ENCODE measurements at places on chromosomes 5 and 9. TPM values are rescaled to one million over a fixed set of nuclear protein-coding genes. Genes with fewer than 3 reads are reported as not detected.
A peak's percentile ranks its signal among the peaks of the same experiment; 100 is the strongest.

GRCh38 chr9:89497978-89498851, at the start of gene SEMA4D:
SEMA4D (minus strand) TSS chr9:89498113; CDS start chr9:89405456, 92,657 bp downstream.
- peak; percentile 70 for DNase-seq

DNA sequence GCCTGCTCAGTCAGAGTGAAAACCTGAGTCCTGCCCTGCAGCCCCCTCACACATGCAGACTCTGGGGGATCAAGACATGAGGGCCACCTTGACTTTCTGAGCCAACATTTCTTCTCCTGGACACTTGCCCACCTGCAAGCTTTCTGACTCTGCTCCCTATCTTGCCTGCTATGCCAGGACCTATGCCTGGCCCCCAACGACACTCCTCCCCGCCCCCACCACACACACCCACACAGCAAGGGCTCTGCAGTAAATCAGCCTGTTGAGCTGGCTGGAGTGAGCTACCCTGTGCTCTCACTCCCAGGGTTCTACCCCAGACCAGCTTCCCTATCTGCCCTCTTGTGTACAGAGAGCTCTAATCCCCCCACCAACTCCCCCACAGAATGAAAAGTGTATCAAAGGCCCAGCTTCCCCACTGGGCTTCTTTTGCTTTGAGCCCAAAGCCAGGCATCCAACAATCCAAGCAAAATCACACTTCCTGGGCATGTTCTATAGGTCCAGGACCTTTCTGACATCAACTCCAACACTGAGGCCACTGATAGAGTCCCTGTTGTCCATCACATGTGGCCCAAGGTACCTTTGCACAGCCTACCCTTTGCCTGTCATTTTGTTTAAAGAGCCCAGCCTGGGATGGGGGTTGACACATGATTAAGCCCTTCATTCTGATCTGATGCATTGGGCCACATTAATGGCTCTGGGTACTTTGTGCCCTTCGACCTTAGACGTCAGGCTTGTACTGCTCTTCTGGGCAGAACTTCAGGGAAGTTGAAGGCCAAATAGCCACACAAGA, 7.2 kb downstream of the PDLIM4 start:
- no peak for DNase-seq

GRCh38 chr9:105331160-105331559, 86.7 kb downstream of the SLC44A1 start:
- DNase-seq, result no peak

- no peak for DNase-seq
Measured at GRCh38 chr5:73686912-73687311, 60.9 kb downstream of the ARHGEF28 start.

DNA sequence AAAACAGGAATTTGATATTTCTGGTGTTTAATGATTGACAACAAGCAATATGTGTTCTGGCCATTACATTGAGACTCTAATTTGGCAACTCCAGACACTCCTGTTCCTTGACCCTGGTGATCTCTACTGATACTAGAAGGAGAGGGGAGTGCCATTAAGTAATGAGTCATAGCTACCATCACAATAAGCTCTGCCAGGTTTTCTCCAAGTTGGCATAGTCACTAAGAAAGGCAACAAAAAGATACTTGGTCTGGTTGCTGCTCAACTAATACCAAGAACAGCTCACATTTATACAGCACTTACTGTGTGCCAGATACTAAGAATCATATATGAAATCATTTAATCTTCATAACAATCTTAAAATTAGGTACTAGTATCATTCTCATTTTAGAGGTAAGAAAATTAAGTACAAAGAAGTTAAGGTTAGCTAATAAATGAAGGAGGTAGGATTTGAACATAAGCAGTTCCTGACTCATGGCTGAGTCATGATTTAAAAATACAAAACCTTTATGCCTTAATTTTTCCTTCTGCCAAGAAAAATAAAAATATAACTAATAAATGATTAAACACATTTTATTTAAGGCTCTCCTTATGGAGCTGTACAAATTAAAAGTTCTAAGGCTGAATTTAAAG, 19.9 kb upstream of the PRXL2C start:
- peak; percentile 33 for DNase-seq

DNA sequence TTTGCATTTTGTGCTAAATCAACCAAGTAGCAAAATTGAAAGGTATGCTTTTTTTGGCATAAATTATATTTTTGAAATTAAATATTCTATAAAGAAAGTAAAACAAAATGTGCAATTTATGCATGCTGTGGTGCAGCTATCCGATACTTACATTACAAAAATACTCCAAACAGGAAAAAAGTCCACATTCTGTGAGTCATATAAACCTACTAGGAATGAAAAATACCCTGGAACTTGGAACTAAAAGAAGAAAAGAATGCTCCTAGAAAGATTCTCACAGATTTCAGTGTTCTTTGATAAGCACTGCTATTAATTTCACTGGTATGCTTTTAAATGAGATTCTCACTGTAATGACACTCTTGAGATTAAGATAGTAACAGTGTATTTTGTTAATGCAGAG, 92.6 kb downstream of the OSMR start:
- no peak for DNase-seq

DNA sequence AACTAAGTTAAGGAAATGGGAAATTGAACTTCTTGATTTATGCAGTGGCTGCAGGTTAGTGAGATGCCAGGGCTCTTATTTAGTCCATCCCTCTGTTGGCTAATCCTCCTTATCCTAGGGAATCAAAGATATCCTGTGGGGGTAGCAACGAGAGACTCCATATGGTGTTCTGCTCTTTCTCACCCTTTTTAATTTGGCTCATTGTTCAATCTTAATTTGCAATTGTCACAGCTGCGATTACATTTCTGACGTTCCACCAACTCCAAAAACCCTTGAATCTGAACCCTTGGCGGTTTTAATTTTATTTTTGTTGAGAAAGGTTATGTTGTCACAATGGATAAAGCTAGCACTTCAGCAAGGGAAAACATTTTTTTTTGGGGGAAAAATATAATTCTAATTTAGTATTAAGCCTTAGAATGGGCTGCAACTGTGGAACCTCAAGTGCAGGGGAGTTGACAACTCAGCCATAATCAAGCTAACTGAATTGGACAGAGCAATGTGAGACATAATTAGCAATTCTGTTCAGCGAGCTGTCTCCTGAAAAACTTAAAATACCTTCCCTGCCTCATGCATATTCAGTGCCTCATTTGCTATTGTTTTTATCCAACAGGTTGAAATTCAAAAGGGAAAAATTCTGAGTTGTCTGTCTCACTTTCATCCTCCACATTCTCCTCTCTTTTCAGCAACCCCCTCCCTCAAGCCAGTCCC, 91.3 kb downstream of the MAT2B start:
- DNase-seq, result no peak

- DNase-seq, result no peak
Measured at GRCh38 chr5:143767162-143767561, 44.8 kb upstream of the HMHB1 start.

- peak; percentile 18 for DNase-seq
Measured at GRCh38 chr5:84255315-84255714, 129.4 kb downstream of the EDIL3 start.

GRCh38 chr5:81533629-81534405, 139.9 kb upstream of the ACOT12 start:
- DNase-seq, result no peak

- no peak for DNase-seq
Measured at GRCh38 chr5:128085413-128085812, 1.8 kb downstream of the SLC12A2 start.

DNA sequence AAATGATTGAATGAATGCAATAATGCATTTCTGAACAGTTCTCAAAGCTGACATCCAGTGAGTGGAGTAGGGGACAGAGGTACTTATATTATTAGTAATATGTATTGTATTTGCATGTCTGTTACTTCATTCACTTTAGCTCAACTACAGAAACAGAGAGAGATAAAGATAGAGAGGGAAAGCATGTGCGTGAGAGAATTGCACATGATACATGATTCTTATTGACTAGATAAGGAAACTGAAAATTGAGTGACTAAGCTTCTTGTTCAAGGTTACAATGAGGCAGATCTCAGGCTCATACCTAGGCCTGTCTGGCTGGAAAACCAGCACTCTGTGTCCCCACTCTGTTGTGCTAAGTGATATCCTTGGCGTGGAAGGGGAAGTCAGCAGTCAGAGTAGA, 337.7 kb upstream of the KLF4 start:
- DNase-seq, result no peak

DNA sequence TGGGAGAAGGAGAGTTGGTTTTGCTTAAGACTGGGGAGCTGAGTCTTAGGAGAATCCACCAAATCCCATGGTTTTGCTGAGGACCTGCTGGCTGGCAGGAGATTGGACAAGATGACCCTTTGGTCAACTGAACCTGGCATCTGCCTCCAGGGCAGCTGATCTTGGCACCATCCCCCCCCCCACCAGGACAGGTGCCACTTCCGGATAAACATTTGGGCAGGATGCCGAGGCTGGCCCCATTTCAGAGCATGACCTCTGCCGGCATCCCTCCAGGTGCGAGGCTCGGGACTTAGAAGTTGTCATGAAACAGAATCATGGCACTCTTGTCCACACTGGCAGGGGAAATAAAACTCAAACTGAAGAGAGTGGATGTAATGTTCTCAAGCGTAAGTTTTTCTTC, 165.6 kb downstream of the MACROH2A1 start:
- DNase-seq, result no peak

DNA sequence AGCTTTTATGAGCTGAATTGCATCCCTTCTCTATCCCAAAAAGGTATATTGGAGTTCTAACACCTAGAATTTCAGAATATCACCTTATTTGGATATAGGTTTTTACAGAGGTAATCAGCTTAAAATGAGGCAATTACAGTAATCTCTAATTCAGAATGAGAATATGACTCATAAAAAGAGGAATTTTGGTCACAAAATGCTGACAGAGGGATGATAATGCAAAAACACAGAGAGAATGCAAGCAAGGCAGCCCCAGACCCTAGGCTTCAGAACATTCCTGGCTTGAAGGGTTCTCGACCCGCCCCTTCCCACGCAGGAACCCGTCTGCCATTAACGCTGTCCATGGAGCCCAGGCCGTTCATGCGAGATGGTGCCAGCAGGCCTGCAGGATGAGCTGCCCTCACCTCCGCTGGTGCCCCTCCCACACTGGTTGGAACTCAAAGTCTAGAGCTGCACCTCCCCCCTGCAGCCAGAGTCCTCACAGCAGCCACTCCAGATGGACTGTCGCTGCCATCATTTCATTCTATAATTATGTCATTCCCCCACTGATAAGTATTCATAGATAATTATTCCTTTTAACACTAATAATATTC, 1173.4 kb upstream of the ACO1 start:
- DNase-seq, result no peak

DNA sequence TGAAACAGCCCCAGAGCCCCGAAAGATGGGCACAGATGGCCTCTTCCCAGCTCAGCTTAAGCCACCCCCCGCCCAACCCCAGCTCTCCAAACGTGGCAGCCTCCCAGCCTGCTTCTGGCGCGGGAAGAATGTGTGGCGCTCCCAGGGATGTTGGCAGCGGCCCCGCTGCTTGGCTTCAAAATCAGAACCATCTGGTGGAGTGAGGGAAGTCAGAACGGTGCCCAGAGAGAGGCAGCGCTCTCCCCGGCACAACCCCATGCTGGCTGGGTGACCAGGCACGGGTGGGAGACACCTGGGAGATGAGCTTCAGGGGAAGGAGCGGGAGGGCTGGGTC, 72.7 kb upstream of the ORM1 start:
- DNase-seq, result no peak

DNA sequence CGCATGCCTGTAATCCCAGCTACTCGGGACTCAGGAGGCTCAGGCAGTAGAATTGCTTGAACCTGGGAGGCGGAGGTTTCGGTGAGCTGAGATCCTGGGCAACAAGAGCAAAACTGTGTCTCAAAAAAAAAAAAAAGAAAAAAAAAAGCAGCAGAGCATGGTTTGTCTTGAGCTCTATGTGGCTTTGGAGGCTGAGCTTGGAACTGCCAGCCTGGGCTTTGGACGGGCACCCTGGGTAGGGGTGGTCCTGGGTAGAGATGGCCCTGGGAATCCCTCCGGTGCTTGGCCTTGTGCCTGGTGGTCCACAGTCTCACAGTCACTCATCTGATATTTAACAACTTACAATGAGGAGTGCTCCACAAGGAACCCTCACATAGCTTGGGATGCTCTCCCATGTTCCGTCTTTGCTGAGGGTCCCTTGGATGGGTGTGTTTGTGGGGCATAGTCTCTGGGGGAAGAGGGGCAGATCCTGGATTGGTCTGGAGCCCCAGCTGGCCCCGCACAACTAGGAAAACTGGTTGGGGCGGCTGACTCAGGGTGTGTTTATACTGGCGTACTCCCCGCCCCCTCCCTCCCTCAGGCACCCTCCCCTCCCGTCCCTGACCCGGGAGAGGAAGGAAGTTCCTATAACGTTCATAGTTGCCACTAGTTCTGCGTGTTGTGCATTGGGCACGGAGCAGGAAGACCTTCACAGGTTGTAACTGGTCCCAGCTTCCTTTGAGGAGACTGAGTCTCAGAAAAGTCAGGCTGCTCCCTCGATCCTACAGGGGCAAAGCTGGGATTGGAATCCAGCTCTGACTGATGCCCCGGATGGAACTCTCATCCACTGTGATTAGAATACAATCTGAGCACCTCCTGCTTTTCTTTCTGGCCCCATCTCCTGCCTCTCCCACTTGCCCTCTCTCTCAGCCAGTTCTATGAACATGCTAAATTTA, 11.2 kb downstream of the IER5L start:
- peak; percentile 97 for DNase-seq

DNA sequence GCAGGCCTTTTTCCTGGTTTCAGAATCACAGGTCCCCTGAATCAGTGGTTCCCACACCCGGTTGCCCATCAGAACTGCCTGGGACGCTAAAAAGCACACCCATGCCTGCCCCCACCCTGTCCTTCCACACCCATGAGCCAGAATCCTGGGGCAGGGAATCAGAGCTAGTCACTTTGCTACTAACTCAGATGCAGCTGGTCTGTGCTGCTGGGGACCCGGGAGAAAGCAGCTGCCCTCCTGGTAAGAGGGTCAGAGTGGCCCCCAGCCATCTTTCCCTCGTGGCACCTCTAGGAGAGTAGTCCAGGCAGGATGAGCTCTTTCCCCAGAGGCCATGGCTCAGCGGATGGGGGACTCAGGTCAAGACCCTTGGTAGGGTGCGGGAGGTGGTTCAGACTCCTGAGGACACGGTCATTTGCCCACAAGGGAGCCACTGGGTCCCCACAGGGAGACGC, 11.3 kb upstream of the NUP214 start:
- no peak for DNase-seq

DNA sequence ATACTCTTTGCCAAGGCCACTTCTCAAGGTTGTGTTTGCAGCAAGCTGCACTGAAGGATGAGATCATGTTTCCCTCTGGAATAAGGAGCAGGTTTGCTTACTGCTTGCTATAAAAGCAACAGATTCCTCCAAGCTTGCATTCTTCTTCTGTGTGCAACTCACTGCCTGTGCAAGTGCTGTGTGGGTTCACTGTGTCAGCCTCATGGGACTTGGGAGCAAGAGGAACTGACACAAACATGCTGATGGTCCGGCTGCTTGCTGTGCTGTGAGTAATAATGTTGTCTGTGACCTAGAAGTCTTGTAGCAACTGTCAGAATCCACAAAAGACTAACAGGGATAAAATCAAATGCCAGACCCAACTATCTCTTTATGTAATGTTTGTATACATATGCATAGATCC, 33.6 kb upstream of the SHC3 start:
- DNase-seq, result no peak

- DNase-seq, result peak; percentile 73
Measured at GRCh38 chr5:175696139-175696854, 38.4 kb downstream of the HRH2 start.

The SLC25A2 gene
- polyA plus RNA-seq, result not detected

The FRMPD1 gene
- polyA plus RNA-seq, result 0.03 TPM

The TOR4A gene
- polyA plus RNA-seq, result 17.5 TPM

The HMGCS1 gene
- polyA plus RNA-seq, result 60.3 TPM

The PTGR1 gene
- polyA plus RNA-seq, result 552 TPM

The TUBB4B gene
- 671 TPM for polyA plus RNA-seq

The PCDHB11 gene
- 0.07 TPM for polyA plus RNA-seq
